ENCODE measurements at places on chromosomes 6 and 20.

DNA sequence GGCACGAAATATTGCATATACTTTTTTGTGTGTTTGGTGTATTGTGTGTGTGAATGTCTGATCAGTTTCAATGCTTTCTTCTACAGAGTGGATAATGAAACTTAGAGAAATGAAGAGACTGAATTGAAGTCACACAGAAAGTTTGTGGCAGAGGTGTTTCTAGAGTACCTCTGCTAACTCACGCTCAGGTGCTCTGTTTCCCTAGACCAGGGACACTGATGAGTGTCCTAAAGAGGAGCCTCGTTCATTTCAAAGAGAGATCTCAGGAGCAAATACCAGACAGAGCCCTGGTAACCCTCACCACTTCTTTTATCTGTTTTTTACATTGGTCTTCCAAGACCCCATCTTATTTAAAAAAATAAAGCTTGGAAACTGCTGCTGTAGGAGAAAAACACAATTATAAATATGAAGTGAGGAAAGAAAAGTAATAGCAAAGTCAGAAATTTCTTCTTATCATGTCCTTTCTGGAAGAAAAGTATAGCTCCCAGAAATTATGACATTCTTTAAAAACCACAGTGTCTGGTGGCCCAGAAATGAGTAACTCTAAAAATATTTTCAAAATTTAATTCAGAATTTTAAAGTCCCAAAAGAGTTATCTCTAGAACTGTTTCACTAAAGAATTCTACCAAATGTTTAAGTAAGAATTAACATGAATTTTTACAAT lies 720.6 kb downstream of the RFPL4B start:
- no peak overlapping the region for H3K27ac ChIP-seq
- H3K36me3 ChIP-seq: no peaks in the 10 kb centered on the region
- H3K27me3 ChIP-seq: no peaks in the 10 kb centered on the region
- H3K4me1 ChIP-seq: no peaks in the 10 kb centered on the region

- H3K27me3 ChIP-seq: no peaks in the 10 kb centered on the region
- no peak overlapping the region for H3K4me3 ChIP-seq
- no peak for DNase-seq
Measured at GRCh38 chr6:22958677-22959076, 389.3 kb downstream of the HDGFL1 start.

DNA sequence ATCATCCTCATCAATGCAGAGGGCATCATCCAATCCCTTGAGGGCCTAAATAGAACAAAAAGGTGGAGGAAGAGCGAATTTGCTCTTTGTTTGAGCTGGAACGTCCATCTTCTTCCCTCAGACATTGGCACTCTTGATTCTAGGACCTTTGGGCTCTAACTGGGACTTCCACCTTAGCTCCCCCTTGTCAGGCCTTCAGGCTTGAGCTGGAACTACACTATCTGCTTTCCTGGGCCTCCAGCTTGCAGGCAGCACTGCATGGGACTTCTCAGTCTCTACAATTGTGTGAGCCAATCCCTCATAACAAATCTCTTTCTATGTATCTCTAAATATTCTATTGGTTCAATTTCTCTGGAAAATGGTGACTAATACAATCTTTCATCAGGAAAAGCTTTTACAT lies 155.4 kb downstream of the MCHR2 start:
- H3K36me3 ChIP-seq: no peaks in the 10 kb centered on the region
- H3K27me3 ChIP-seq: no peaks in the 10 kb centered on the region
- no peaks in the 10 kb centered on the region for H3K4me1 ChIP-seq
- no peak overlapping the region for H3K4me3 ChIP-seq

- H3K36me3 ChIP-seq: no peaks in the 10 kb centered on the region
- peaks cover 34% of the 10 kb centered on the region for H3K4me1 ChIP-seq
- peak overlapping the region; percentile 91 for H3K27ac ChIP-seq
Measured at GRCh38 chr20:44188752-44189151, 1.8 kb upstream of the JPH2 start.

DNA sequence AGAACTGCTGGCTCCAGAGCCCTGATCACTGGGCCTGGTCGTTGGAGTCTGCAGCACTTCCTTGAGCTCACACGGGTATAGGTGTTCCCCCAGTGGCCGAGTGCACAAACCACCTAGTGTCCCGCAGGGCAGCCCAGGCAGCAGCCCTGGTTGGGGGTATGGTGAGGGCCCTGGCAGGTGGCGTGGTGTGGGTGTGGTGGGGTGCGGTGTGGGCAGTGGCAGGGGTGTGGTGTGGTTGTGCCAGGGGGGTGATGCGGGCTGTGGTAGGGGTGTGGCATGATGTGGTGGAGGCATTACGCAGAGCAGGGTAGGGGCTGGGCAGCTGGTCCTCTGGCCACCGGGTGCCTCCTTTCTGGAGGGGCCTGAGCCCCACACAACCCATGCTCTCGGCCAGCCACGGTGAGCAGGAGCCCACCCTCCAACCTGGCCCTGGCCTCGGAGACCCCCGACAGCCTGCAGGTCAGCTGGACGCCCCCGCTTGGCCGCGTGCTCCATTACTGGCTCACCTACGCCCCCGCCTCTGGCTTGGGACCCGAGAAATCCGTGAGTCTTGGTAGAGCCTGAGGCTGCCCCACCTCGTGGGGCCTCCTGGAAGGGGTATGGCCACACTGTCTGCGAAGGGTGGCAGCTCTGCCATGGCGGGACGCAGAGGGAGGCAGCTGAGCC lies 20.5 kb downstream of the COL20A1 start:
- no peak overlapping the region for H3K27ac ChIP-seq
- no peak for DNase-seq
- H3K36me3 ChIP-seq: no peaks in the 10 kb centered on the region
- peaks cover 31% of the 10 kb centered on the region for H3K27me3 ChIP-seq
- no peak overlapping the region for H3K4me3 ChIP-seq
- peaks cover 7% of the 10 kb centered on the region for H3K4me1 ChIP-seq

- H3K4me3 ChIP-seq: no peak overlapping the region
- H3K4me1 ChIP-seq: no peaks in the 10 kb centered on the region
- no peak overlapping the region for H3K27ac ChIP-seq
Measured at GRCh38 chr6:138129190-138129589, 22.0 kb upstream of the PERP start.

DNA sequence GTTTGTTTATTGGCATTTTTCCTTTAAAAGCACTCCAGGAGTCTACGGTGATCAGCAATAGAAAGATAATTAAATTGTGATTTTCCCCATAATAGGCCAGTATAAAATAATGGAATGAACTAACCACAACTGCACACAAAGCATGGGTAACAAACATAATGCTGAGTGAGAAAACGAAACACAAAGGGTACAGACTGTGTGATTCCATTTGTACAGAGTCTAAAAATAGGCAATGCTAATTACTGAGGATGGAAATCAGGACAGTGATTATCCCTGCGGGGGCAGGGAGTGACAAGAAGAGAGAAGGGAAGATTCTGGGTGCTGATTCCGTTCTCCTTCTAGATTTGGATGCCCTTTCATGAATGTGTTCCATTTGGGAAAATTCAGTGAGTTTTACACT lies 478.1 kb downstream of the PREX1 start:
- DNase-seq: no peak
- no peak overlapping the region for H3K27ac ChIP-seq
- H3K27me3 ChIP-seq: no peaks in the 10 kb centered on the region
- no peak overlapping the region for H3K4me3 ChIP-seq

DNA sequence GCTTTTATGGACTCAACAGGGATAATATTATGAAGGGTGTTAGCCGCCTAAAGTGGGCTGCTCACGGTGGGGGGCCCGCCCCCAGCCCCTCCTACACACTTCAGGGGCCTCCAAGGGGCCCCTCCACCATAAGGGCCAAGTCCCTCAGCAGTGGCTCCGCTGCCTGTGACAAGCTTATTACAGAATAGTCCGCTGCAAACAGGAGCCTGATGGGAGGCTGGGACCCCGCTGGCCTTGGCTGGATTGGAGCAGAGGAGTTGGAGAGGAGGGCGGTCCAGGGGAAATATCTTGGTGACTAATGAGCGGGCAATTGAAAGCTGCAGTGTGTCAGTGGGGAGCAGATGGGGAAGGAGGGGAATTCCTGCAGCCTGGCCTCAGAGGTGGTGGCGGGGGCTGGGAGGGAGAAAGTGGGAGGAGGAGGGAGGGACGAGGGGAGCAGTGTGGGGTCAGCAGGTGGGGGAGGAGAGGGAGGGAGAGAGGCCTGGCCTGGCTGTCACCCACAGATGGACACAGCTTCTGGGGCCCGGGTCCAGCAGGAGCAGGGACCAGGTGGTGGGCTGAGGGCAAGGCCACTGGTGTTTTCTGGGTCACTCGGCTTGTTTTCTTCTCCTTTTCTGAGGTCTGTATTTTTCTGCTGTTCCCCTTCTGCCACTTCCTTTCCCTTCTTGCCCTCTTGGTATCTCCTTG lies 57.6 kb upstream of the FOXP4 start:
- no peak overlapping the region for H3K27ac ChIP-seq
- no peak for DNase-seq

DNA sequence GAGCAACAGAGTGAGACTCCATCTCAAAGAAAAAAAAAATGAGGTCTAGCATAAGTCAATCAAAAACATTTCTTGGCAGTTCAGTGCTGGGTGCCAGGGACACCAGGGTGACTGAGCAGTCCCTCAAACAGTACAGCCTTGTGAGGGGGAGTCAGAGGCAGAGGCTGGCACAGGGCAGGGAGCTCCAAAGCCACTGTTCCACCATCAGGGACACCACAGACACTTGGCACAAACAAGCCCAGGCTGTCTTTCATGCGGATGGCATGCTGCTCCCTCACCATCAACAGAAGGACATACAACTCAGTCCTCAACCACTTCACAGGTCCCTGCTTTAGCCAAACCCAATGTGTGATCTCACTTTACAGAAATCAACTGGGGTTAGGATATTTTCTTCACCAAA lies 36.0 kb upstream of the GRM4 start:
- no peak overlapping the region for H3K4me3 ChIP-seq
- no peak for DNase-seq
- H3K27ac ChIP-seq: no peak overlapping the region
- peaks cover 6% of the 10 kb centered on the region for H3K27me3 ChIP-seq

- no peak for DNase-seq
- H3K4me1 ChIP-seq: no peaks in the 10 kb centered on the region
- H3K36me3 ChIP-seq: no peaks in the 10 kb centered on the region
- H3K27ac ChIP-seq: no peak overlapping the region
Measured at GRCh38 chr6:127786109-127786508, 114.7 kb downstream of the THEMIS start.

GRCh38 chr20:49590163-49591017 lies 22.5 kb upstream of the PTGIS start:
- peak overlapping the region; percentile 27 for H3K27ac ChIP-seq
- no peaks in the 10 kb centered on the region for H3K36me3 ChIP-seq
- peak; percentile 30 for DNase-seq
- peaks cover 31% of the 10 kb centered on the region for H3K4me1 ChIP-seq

DNA sequence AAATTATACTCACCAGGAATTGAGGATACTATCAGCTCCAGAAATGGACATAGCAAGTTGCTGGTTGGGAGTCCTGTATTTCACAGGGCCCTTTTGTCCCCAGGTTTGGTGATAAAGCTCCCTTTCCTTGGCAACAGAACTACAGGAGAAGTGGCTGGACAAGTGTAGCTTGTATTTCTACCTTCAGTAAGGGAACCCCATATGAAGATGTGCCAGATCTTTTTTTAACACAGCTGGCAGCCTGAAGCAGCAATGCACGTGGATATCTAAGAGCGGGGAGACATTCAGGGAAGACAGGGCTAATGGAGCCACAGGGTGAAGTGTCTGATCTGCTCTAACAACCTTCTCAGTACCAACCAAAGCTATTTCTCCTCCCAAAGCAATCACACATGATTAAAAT lies 373.9 kb upstream of the ID4 start:
- no peaks in the 10 kb centered on the region for H3K4me1 ChIP-seq
- H3K36me3 ChIP-seq: no peaks in the 10 kb centered on the region
- no peak overlapping the region for H3K27ac ChIP-seq
- DNase-seq: no peak
- no peak overlapping the region for H3K4me3 ChIP-seq

DNA sequence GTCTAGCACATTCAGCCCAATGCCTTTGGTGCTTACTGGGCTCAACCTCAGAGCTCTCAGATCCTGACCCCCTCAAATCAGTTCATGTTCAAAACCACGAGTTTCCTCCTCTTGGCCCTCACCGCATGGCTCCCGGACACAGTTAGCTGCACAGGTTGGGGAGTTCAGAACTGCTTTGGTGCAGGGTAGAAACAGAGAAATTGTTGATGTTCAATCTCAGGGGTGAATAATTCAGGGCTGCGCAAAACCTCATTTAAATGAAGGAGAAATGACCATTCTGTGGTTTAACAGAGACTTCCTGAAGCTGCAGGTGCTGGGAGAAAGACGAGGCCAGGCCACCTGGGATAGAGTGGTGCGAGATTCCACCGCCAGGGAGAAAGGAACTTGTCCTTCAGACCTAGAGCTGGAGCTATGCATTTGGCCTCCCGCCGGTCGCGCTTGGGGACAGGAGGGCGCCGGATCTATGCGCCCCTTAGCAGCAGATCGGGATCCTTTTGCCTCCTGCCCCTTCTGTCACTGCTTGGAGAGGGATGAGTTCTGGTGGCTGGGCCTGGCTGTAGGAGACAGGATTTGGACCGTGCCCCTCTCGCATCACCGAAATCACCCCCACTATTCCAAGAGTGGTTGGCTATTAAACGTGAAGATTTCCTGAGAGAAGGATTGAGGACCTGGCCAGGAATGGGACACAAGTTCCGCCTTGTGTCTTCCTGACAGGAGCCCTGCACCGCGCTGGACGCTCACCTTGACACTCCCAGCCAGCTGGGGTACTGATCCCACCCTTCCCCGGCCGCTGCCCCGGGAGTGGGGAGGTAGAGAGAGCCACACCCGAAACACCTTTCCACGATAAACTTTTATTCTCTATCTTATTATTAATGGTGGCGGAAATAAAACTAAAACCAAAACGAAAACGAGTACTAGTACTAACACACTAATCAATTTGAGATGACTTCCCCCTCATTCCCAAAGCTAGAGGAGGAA lies 767 bp upstream of the PAX1 start:
- no peak overlapping the region for H3K4me3 ChIP-seq
- peaks cover 36% of the 10 kb centered on the region for H3K4me1 ChIP-seq
- no peak for DNase-seq
- peaks cover 100% of the 10 kb centered on the region for H3K27me3 ChIP-seq
- no peak overlapping the region for H3K27ac ChIP-seq

GRCh38 chr6:97705568-97705967 lies 422.6 kb upstream of the MMS22L start:
- H3K4me3 ChIP-seq: no peak overlapping the region
- DNase-seq: peak; percentile 5
- H3K36me3 ChIP-seq: no peaks in the 10 kb centered on the region
- H3K27ac ChIP-seq: no peak overlapping the region

DNA sequence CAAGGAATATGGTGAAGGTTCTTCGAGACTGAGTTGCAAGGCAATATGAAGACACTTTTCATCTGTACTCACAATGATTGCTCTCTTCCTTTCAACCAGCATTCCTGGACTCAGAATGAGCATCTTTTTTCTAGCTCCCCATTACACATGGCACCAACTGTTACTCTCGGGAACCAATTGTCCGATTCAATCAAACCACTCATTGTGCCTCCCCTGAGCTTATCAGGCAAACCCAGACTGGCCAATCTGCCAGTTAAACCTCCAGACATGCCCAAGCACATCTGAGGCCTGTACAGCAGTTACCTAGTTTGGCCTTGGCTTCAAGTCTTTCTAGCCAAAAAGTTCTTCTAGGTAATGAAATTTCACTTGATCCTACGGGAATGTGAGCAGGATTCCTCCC lies 164.1 kb downstream of the ID4 start:
- no peak for DNase-seq
- H3K4me3 ChIP-seq: no peak overlapping the region
- H3K27me3 ChIP-seq: peaks cover 4% of the 10 kb centered on the region
- H3K27ac ChIP-seq: no peak overlapping the region
- H3K4me1 ChIP-seq: no peaks in the 10 kb centered on the region
- no peaks in the 10 kb centered on the region for H3K36me3 ChIP-seq

Data from stomach (tissue), 19 donors.